Adrenal gland (tissue), 19 donors: ENCODE measurements at places on chromosomes 7 and 10. TPM values are rescaled to one million over a fixed set of nuclear protein-coding genes. Genes with fewer than 3 reads are reported as not detected.

- no peaks in the 10 kb centered on the region for H3K36me3 ChIP-seq
- no peak overlapping the region for H3K4me3 ChIP-seq
- H3K4me1 ChIP-seq, result no peaks in the 10 kb centered on the region
- no peak overlapping the region for H3K27ac ChIP-seq
- no peaks in the 10 kb centered on the region for H3K27me3 ChIP-seq
- no peak for DNase-seq
Measured at GRCh38 chr7:140358412-140359051, 39.8 kb downstream of the SLC37A3 start.

DNA sequence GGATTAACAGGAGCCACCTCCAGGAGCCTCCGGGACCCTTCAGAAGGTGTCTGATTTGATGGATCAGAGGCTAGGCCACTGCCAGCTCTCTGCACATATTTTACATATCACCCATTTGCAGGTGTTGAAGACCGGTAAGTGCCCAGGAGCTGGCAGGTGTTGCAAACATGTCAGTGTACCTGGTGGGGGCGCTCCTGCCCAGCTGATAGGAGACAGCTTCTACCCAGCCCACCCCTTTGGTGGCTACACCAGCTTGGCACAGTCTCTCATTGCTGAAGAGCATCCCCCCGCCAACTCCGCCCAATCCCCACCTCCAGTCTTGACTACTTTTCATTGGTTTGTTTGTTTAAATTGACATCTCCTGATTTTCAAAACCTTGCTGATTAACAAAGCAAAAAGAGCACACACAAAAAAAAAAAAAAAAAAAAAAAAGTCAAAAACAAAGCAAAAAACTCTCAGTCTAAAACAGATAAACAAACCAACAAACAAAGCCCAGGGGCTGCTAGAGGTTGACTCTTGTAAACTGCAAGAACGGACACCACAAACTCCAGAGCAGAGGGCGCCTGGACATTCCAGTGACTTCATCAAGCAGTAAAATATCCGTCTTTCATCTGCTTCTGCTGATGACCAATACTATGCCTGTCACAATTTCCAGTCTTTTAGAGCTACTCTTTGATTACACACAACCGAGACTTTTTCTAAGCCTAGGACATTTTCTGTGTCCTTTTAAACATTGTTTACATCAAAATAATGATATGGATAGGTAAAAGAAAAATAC is 275.3 kb downstream of the NRG3 start:
- H3K27me3 ChIP-seq, result no peaks in the 10 kb centered on the region
- H3K4me3 ChIP-seq, result no peak overlapping the region

Gene GRID2IP
- 0.54 TPM for total RNA-seq

- no peaks in the 10 kb centered on the region for H3K27me3 ChIP-seq
- no peak overlapping the region for H3K27ac ChIP-seq
- peaks cover 5% of the 10 kb centered on the region for H3K36me3 ChIP-seq
- H3K4me1 ChIP-seq, result peaks cover 19% of the 10 kb centered on the region
- no peak overlapping the region for H3K4me3 ChIP-seq
Measured at GRCh38 chr7:149869867-149870266, 3.9 kb upstream of the ATP6V0E2 start.

DNA sequence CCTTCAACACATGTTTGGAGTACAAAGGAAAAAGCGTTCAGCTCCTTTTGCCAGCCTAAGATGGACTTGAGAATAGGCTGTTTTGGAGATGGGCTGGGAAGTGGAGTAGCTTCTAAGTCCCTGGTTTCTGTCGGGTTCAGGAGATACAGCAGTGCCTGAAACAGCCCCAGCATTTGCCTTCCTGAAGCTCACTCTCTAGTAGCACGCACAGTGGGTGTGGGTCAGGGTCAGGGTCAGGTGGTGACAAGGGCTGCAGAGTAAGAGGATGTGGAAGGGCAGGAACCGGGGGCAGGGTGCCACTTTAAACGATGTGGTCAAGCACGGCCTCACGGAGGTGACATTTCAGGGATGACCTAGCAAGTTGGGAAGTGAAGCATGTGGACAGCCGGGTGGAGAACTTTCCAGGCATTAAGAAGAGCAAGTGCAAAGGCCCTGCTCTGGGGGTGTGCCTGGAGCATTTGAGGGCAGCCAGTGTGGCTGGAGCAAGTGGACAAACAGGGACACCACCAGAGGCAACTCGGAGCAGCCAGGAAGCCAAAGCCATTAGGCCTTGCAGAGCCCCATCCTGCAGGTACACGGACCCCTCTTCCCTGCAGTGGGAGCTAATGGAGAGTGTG is 382.2 kb upstream of the ZMIZ1 start:
- H3K27me3 ChIP-seq, result no peaks in the 10 kb centered on the region
- H3K4me1 ChIP-seq, result no peaks in the 10 kb centered on the region
- H3K36me3 ChIP-seq, result no peaks in the 10 kb centered on the region
- no peak for DNase-seq

Gene SAP25
- total RNA-seq, result 0.81 TPM

DNA sequence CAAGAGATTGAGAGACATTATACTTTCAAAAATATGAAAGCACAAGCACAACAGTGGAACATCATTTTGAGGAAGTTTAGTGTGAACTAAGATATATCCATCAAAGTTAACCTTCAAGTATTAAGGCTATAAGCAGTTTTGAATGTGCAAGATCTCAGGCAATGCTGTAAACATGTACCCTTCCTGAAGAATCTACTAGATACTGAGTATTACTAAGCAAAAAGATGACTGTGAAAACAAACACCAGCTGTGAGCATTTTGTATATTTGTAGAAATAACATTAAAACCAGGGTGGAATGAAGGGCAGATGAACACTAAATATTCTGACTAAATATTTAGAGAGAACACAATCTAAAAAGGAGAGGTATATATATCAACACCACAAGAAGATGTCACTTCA is 41.3 kb upstream of the ADRA2A start:
- H3K36me3 ChIP-seq, result no peaks in the 10 kb centered on the region
- DNase-seq, result no peak
- H3K27me3 ChIP-seq, result no peaks in the 10 kb centered on the region
- no peaks in the 10 kb centered on the region for H3K4me1 ChIP-seq
- no peak overlapping the region for H3K27ac ChIP-seq

Gene GHRHR
- not detected for total RNA-seq

DNA sequence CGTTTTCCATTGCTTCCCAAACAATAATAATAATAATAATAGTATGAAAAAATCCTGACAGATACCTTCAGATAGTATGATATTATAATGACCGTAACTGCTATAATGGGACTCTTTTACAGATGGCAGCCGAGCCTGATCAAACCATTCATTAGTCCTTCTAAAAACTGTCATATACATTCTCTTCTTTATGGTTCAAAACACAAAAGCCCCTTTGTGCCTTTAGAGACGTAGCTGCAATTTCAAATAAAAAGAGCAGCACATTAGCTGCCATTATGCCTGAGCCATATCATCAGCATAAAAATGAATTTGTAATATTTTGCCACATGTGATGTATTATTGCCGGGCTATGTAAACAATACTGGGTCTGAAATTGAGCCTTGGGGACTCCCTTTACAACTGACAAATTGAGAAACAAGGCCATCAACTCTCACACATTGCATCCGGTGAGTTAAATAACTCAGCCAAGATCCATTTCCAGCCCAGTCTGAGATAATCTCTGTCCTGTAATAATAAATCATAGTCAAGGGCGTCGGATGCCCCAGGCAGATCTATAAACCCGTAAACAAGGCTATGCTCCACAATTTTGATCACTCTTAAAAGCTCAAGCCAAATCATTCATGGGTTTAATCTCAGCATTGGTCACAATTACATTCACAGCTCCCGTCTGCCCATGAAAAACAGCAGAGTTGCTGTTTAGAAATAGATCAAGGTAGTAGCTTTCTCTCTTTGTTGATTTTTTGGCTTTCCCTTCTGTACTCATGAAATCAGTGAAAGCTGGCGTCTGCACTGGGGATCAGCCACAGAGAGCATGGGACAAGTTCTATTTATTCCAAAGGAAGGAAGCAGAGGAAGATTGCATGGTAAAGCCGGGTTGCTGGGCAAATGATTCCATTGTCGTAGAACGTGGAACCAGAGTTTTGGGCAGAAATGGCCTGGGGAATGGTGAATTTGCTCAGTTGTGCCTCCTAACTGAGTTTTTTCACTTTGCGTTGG is 150.1 kb upstream of the BMPER start:
- H3K27me3 ChIP-seq, result no peaks in the 10 kb centered on the region
- DNase-seq, result no peak
- peaks cover 8% of the 10 kb centered on the region for H3K4me1 ChIP-seq
- H3K27ac ChIP-seq, result no peak overlapping the region
- no peaks in the 10 kb centered on the region for H3K36me3 ChIP-seq

DNA sequence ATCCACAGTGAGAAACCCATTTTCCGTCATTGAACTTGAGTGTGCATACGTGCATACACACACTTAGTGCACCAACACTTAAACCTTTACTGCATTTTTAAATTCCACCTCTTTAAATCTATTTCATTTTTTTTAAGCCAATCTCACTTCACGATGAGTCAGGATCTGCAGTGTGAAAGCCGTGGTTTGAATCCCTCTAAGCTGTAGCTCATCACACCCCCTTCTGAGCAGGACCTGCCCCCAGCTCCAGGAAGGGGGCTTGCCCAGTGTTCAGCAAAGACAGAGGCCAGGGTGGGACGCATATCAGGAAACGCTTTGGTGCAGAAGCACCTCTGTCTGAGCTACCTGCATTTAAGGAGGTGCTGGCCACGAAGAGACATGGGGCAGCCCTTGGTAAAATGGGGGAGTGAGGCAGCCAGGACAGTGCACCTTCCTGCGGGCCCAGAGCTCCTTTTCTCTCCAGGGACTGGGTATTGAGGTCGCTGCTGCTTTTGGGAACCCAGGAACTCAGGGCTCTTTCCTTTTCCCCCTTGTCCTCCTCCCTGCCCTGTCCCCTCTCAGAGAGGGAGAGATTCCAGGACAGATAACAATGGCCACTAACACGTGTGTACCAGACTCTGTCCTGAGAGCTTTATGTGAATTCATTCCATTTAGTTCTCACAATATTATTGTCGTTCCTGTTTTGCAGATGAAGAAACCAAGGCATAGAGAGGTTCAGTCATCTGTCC is 21.7 kb downstream of the ZNF316 start:
- peaks cover 7% of the 10 kb centered on the region for H3K36me3 ChIP-seq
- H3K27me3 ChIP-seq, result no peaks in the 10 kb centered on the region
- no peak overlapping the region for H3K4me3 ChIP-seq
- DNase-seq, result no peak
- no peaks in the 10 kb centered on the region for H3K4me1 ChIP-seq
- no peak overlapping the region for H3K27ac ChIP-seq

DNA sequence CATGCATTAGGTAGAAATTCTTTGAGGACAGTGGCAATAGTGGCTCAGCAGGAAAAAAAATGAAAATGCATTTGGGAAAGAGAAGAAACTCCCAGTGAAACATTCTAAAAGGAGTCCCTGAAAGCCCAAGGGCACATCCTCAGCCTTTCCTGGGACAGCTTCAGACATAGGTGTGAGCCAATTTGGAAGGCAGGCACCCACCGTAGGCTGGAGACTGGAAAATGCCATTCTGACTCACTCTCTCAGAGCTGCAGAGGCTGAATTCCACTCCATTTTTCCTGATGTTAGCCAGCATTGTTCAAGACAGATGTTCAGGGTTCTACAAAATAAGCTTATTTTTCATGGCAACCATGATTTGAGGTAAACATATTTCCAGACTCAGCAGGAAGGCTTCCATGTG is 379.0 kb upstream of the FZD8 start:
- no peak for DNase-seq
- no peaks in the 10 kb centered on the region for H3K27me3 ChIP-seq
- no peaks in the 10 kb centered on the region for H3K36me3 ChIP-seq
- H3K4me1 ChIP-seq, result no peaks in the 10 kb centered on the region
- H3K27ac ChIP-seq, result no peak overlapping the region

Gene TNS3
- 125 TPM for total RNA-seq

Gene SFRP4
- total RNA-seq, result 5.9 TPM

- no peak for DNase-seq
- no peaks in the 10 kb centered on the region for H3K27me3 ChIP-seq
- H3K36me3 ChIP-seq, result no peaks in the 10 kb centered on the region
- H3K4me1 ChIP-seq, result no peaks in the 10 kb centered on the region
- no peak overlapping the region for H3K4me3 ChIP-seq
Measured at GRCh38 chr10:84837041-84837812, 508.8 kb downstream of the CCSER2 start.

DNA sequence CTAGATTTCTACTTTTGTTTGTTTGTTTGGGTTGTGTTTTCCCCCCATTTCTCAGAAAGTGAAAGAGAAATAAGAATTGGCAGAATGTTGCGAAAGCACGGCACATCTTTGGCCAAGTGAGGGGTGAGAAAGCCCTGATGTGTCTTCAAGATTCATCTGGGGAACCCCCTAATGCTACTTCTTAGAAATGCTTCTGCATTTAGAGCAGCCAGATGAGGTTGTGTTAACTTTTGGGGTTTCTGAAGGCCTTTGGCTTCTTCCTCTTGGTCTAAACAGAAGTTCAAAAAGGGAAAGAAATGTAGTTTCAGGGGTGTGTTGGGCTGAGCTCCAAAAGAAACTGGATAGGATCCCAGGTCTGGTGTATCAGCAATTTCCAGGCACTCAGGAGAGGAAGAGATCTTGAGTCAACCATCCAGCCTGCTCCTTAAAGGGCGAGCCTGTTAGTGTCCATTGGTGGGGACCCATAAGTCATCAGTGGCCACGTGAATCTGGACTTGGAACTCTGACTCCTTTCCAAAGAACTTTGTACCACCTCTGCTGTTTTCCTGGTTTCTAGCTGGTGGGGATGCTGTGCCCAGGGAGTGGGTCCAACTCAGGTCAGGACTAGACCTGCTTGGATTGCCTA is 6.5 kb downstream of the DUSP5 start:
- H3K27me3 ChIP-seq, result no peaks in the 10 kb centered on the region
- H3K27ac ChIP-seq, result peak overlapping the region; percentile 72
- no peaks in the 10 kb centered on the region for H3K36me3 ChIP-seq
- no peak overlapping the region for H3K4me3 ChIP-seq

DNA sequence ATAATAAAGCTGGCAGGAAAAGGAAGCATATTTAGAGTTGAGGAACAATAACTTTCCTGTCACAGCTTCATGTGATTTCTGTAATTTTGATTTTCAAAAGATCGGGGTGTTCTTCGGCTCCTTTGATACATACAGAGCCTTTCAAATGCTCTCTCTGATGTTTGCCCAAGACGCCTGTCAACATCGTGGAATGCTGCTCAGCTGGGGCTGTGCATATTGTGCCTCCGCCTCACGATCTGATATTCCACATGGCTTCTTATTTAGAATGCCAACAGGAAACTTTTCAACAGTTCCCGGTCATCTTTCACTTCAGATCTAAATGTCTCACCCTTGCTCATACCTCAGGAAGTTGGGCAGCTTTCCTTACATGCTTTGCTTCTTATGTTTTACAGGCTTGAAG is 7.3 kb downstream of the NPY start:
- peaks cover 9% of the 10 kb centered on the region for H3K27me3 ChIP-seq
- no peaks in the 10 kb centered on the region for H3K4me1 ChIP-seq
- no peak overlapping the region for H3K27ac ChIP-seq
- no peaks in the 10 kb centered on the region for H3K36me3 ChIP-seq

- no peak overlapping the region for H3K4me3 ChIP-seq
- peaks cover 23% of the 10 kb centered on the region for H3K4me1 ChIP-seq
- no peak for DNase-seq
- H3K27me3 ChIP-seq, result no peaks in the 10 kb centered on the region
- H3K27ac ChIP-seq, result no peak overlapping the region
Measured at GRCh38 chr10:69346776-69347175, 68.5 kb downstream of the HK1 start.

Gene RPP38
- total RNA-seq, result 15.9 TPM

GRCh38 chr7:47654672-47655298 is 72.9 kb upstream of the TNS3 start:
- H3K4me1 ChIP-seq, result peaks cover 7% of the 10 kb centered on the region
- H3K4me3 ChIP-seq, result no peak overlapping the region
- no peaks in the 10 kb centered on the region for H3K27me3 ChIP-seq
- H3K27ac ChIP-seq, result no peak overlapping the region
- no peak for DNase-seq

Gene ATRNL1
- total RNA-seq, result 94.2 TPM

- H3K27me3 ChIP-seq, result no peaks in the 10 kb centered on the region
- no peaks in the 10 kb centered on the region for H3K4me1 ChIP-seq
- DNase-seq, result no peak
- H3K4me3 ChIP-seq, result no peak overlapping the region
- no peak overlapping the region for H3K27ac ChIP-seq
- H3K36me3 ChIP-seq, result no peaks in the 10 kb centered on the region
Measured at GRCh38 chr10:78602201-78602932, 466.4 kb upstream of the ZMIZ1 start.
